Activated CD8-positive, alpha-beta memory T cell treated with anti-CD3 and anti-CD28 coated beads for 1 hour (primary cell): ENCODE measurements at places on chromosomes 1 and 21.

DNA sequence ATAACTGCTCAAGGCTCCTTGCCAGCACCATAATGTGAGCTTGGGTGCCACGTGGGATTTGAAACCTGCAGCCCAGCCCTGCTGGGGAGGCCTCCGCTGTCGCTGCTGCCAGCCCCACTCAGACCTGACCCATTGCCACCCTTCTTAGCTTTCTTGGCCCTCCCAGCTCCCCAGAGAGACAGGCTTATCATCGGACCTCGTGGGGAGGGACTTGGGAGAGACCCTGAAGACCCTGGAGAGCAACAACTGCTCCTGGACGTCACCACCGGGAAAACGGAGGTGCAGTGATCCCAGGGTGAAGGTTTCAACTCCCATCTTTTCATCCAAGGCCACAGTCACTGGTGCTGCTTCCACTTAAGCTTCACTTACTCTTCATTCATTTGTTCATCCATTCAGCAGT is 596.1 kb downstream of the PTPRU start:
- DNase-seq = no peak

GRCh38 chr1:75129660-75129982 is 4.6 kb upstream of the LHX8 start:
- DNase-seq = no peak

- DNase-seq = no peak
These were observed 110.1 kb downstream of the ERG start for GRCh38 chr21:38388203-38388602.

DNA sequence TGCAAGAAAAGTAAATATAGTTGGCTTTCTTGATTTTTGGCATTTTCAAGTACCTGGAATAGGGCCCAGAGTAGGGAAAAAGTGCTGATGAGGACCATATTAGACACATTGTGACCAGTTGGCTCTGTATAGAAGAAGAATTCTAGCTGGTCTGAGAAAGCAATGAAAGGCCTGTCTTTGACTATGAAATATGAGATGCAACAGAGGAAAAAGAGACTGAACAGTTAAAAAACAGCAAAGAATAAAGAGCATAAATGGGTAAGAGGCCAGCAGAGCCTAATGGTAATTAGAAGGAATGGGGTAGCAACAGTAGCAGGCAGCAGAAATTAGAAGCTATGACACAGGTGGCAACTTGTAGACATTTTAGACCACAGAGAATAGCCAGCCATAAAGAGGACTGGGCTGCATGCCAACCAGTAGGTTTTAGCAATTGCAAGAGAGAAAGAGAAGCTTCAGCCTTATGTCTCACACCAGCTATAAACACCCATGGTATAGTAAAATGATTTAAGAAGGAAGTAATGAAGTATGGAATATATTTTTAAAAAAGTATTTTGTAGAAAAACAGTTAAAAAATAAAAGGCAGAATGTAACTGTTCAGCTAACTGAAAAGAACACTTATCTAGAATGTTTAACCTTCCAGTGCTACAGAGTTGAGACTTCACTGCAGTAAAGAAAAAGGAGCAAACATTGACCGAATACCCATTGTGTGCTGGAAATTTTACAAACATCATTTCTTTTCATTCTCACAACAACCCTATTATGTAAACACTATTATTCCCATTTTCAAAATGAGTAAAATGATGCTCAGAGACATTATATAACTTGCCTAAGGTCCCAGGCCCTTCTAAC is 114.1 kb downstream of the LHX4 start:
- no peak for DNase-seq

- DNase-seq = no peak
These were observed 95.3 kb downstream of the ATP5PO start for GRCh38 chr21:33820230-33820770.

- DNase-seq = no peak
These were observed 38.0 kb downstream of the KCTD3 start for GRCh38 chr1:215605011-215605621.

DNA sequence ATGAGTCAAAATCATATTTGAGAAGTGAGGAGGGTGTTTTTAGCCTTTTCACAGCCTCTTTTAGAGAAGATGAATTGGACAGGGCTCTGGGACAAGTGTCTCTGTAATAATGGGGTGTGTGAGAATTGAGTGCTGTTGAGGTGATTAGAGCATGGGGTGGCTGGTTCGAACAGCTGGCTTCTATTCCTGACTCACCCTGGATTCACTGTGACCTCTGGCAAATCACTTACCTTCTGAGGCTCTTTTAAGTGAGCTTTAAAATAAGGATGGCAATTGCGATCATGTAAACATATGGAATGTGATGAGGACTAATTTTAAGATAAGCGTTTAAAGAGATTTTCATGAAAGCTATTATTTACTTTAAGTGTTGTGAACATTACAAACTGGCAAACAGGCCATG is 243.4 kb downstream of the ADGRL2 start:
- DNase-seq = no peak

DNA sequence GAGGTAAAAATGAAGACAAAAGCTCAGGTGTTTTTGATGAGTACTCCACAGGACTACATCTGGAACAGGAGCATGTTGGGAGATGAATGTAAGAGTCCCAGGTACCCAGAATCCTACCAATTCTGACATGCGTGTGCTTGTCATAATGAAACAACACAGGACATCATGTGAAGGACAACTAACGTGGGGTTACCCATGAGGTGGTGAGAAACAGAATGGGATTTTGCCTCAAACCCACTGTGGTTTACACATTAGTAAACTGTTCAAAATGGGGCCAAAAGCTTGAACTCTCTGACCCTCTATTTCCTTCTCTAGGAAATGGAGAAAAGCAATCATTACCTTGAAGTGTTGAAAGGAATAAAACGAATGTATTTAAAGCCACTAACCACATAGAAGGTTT is 266.2 kb downstream of the RGS7 start:
- DNase-seq = no peak
